ENCODE measurements at places on chromosomes 1 and 21. TPM values are rescaled to one million over a fixed set of nuclear protein-coding genes. Genes with fewer than 3 reads are reported as not detected.

DNA sequence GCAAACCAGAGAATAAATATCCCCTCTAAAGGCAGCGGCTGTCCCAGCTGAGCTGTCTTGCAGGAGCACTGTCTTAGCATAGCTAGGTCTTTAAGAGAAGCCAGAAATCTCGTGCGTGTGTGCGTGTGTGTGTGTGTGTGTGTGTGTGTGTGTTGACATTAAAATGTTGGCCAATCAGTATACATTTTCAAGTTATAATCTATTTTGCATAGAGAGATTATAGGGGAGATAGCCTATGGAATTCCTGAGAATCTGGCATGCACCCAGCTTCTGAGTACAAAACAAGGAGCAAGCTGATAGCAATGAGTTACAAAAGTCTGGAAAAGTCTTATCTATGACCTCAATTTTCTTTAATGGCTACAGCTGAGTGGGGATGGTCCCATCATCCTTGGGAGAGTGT, 17.7 kb downstream of the METTL13 start:
- DNase-seq: no peak

DNA sequence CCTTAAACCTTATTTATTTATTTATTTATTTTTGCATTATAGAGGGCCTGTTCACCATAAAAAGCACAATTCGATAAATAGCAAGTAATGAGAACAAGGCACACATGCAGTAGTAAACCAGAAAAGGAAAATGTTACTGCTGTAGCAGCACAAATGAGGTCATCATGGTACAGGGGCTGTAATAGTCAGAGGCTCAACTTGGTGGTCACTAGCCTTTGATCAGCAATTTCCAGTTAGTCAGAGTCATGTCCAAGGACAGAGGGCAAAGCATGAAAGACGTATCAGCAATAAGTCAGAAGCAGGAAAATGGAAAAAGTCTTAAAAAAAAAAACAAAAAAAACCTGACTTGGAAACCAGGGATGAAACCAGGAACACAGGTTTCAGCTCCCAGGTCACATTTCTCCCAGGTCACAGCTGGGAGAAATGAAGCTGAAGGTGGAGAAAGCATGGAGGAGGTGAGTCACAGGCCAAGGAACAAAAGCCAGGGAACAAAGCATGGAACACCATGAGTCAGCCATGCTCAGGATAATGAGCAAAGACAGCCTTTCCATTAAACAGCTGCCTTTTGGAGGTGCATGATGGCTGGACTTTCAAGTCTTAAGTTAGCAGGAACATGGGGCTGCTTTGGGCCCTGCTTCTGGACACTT, 556.3 kb downstream of the LTN1 start:
- DNase-seq: peak; percentile 73

DNA sequence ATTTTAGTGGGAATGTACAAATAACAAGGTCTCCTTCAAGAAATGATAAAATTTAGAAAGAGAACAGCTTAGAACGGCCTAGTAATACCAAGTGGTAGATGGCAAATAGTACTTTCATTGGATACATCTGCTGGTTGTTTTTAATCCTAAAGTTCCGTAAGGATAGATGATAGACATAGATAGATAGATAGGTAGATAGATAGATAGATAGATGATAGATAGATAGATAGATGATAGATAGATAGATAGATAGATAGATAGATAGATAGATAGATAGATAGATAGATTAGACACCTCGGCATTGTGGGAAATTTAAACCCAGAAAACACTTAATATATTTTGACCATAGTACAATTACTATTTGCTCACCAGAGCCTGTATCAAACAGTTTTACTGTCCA, 288.5 kb downstream of the TPR start:
- no peak for DNase-seq

DNA sequence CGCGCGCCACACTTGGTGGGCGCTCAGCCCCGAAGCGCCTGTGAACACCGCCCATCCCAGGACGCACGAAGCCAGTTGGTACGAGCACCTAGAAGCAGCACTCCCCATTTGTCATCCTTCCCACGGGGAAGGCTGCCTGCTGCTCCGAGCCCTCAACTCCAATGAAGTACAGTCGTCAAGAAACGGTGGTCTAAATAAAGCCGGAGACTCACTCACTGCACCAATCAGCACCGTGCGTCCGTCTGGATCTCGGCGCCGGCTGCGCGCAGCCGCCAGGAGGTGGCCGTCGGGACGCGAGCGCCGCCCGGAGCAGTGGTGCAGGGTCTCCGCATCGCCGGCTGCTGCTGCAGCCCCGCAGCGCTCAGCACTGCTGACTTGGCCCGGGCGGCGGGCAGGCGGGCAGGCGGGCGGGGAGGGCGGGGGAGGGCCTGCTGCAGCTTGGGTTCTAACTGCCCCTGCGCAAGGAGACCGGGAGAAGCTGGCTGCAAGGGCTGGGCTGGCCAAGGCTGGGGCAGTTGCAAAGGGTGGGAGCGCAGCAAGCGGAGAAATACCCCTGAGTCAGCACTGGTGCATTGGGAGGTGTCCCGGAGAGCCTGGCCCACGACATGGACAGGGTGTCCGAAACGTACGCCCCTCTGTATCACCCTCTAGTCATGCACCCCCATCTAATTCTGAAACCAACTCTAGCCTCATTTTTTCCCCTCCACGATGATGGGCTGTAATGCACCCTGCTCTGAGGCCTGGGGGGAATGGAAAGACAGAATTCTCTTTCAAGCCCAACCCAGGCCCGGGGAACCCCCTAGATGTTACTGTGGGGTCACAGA, 35.8 kb upstream of the H6PD start:
- DNase-seq: peak; percentile 67

GRCh38 chr1:203450001-203450400, 25.6 kb upstream of the PRELP start:
- DNase-seq: no peak

- DNase-seq: no peak
Measured at GRCh38 chr21:28257276-28257675, 735.4 kb downstream of the LTN1 start.

- no peak for DNase-seq
Measured at GRCh38 chr1:227798078-227798802, 17.2 kb upstream of the PRSS38 start.

DNA sequence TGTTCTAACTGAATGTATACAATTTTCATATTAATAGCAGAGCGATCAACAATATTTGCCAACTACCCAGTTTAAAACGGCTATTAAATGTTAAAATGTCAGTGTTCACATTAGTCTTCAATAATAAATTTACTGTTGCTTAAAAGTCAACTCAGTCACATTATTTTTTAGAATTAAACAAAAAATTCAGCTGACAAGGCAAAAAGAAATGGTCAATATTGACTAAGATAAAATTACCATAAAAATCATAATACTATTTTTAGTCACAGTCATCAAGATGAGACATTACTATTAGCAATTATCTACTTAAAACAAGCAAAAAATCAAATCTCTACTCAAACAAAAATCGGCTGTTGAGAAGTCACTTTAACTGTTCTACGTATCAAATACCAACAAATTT, 1.5 kb downstream of the ANKRD13C start:
- DNase-seq: no peak

DNA sequence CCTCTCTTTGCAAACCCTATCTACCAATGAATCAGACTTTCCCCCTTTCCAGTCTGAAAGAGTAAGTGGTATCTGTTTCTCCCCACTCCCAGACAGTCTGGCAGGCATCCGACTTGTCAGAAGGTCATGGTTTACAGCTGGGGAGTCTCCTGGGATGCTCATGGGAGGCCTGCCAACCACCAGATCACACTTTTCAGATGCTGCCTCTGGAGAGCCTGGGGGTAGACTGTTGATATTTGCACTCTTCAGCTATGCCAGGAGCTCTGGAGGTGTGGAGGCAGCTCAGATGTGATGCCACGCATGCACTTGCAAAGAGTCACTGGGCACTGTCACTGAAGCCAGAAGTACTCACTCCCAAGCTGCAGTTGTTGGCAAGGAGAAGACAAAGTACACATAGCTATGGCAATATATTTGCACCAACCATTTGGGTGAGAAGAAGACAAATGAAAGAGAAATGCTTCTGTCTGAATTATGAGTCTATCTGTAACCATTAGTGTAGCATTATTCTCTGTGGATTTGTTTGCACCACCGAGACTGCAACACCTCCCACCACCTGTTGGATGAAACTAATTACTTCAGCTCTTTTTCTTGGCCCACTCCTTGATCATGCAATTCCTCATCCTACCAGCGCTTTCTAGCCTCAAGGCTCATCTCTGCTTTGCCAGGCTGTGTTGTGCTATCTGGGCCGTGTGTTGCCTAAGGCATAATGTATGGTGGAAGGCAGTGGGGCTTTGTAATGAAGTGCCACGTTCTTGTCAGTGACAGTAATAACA, 133.0 kb upstream of the SPAG17 start:
- no peak for DNase-seq

Gene TMOD4
- not detected for total RNA-seq

Gene TNFSF4
- 7.0 TPM for total RNA-seq

Gene VANGL2
- not detected for total RNA-seq

DNA sequence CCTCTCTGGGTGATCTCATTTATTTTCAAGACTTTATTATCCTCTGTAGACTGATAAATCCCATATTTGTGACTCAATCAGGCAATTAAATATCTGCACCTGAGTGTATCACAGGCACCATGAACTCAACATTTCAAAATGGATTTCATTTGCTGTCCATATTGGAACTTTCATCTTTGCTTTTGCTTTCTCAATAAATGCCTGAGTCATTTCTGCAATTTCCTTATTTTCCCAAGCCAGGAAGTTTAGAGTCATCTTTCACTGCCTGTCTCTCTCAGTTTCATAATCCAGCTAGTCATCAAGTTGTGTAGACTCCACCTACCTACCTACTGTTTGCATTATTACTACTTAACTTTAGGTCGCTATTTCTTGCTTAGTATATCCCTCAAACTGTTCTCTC, 540.9 kb downstream of the LMO4 start:
- peak; percentile 63 for DNase-seq

GRCh38 chr1:119648620-119649004, 546 bp upstream of the ZNF697 start:
- no peak for DNase-seq

- DNase-seq: no peak
Measured at GRCh38 chr1:36555041-36555440, 72.3 kb upstream of the CSF3R start.

All from lung microvascular endothelial cell (primary cell).